ENCODE measurements at places on chromosomes 16 and 17.

DNA sequence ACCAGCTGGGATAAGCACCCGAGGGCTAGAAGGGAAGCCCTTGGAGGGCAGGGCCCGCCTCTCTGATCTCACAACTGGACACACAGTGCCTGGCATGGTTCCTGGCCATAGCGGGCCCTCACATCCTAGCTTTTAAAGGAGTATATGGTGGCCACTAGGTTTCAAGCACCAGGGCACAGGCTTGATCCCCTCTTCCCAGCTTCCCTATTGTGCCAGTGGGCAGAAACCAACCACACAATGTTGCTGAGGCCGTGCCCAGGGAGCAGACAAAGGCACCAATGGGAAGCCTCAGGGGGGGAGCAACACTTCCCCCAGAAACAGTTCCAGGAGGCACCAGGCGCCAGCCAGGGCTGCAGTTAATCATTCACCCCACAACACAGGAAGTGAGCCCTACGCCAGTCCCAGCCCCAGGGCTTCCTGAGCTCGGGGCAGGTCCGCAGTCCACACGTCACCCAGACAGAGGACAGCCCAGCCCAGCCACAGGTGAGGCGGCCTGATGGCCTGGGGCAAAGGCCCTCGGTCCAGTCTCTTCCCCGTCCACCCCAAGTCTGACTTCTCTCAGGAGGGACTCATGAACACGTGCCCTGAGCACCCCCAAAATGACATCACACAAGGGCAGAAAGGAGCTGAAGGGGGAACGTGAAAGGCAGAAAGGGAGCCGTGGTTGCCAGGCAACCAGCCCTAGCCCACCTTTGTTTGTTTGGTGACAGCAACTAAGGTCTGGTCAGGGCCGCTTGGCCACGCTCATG is 12.8 kb downstream of the SMIM5 start:
- no peak for DNase-seq

GRCh38 chr16:7185689-7186088 is 147.0 kb upstream of the RBFOX1 start:
- no peak for DNase-seq

DNA sequence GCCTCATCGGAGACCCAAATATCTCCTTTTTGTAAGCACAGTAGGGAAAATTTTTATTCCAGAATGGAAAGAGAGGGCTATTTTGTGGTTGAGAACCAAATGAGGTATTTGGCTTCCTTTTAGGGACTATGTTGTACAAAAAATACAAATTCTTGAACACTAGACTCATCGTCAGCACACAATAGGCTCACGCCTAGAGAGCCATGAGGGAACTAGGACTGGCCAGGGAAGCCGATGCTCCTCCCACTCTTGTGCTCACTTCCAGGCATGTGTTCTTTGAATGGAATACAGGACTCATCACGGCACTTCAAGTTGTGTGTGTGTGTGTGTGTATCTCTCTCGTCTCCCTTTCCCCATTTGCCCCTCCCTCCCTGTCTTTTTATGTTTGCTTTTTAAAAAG is 17.8 kb upstream of the BLMH start:
- no peak for DNase-seq

DNA sequence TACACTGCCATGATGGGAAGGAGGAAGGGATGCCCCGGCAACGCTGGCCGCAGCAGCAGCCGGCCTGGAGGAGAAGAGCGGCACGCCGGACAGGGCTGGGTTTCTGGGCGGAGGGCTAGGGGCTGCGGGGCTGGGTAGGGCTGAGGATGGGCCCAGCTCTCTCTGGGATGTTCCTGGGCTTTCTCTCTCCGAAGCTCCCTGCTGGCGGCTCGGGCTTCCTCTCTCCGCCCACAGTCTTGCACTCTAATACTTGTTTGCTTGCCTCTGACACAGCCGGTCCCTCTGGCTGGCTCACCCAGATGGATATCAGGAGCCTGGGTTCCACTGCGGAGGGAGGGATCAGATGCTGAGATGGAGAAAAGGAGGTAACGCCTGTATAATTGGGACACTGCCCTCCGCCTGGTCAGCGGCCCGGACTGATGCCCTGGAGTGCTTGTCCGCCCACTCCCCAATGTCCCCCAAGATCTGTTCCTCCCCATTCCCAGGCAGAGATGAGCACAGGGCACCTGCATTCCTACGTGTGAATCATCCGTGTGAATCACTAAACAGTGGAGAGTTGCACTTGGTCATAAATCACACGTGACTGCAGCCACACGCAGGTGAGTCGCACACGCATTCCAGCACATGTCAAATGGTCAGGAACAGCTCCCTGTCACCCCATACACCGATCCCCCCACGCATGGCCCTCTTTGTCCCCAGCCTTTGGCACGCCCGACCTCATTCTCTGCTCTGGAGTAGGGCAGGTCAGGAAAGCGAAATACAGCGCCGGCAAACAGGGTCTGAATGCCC is at the start of gene ALOXE3:
Gene ALOXE3 (minus strand): TSS at position 535 of the 789 bp plus-strand sequence. CDS start 524 bp downstream, at position 11.
- no peak for DNase-seq

DNA sequence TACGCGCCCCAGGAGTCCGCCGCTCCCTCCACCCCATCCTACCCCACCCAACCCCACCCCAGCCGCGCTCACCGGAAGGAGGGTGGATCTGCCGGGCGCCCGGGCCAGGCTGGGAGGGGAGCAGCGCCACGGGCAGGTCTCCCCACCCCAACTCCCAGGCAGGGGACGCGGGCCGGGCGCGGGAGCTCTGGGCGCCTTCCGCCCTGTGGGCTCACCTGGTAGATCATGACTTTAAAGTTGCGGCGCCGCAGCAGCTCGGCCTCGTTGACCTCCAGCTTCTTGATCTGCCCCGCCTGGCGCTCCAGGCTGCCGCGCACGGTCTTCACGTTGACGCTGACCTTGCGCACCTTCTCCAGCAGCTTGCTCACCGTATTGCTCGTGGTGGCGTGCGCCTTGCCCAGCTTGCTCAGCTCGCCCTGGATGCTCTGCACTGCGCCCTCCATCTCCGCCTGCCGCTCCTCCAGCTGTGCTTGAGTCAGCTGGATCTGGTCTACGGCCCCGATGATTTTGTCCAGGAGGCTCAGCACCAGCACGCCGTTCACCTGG is 571 bp downstream of the CAVIN1 start:
- DNase-seq = no peak

- no peak for DNase-seq
Observed at GRCh38 chr16:31022544-31023251, 10.7 kb upstream of the STX4 start.

DNA sequence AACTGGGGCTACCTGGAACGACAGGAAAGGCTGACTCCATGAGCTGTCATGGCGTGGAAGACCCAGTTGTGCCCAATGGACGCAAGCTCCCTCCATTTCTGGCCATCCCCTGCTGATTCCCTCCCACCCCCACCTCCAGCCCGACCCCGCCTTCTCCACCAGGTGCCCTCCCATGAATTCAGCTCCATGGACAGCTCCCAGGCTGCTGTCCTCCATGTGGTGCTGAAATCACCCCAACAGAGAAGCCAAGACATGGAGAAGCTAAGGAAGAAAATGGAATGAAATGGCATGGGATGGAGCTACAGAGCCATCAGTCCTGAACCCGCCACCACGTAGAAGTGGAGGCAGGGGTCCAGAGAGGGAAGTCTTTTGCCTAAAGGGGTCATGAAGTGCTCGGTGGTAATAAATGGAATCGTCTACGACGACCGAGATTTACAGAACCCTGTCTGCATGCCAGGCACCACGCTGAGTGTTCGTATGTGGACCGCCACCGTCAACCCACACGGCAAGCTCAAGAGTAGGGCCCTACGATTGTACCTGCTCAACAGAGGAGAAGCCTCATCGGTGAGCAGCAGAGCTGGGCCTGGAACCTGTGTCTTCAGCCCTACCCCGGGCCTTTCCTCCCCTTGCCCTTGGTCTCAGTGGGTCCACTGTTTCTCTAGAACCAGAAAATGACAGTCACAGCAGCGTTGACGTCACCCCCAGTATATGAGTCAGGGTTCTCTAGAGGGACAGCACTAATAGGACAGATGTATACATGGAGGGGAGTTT is 9.3 kb upstream of the ZC3H18 start:
- no peak for DNase-seq

DNA sequence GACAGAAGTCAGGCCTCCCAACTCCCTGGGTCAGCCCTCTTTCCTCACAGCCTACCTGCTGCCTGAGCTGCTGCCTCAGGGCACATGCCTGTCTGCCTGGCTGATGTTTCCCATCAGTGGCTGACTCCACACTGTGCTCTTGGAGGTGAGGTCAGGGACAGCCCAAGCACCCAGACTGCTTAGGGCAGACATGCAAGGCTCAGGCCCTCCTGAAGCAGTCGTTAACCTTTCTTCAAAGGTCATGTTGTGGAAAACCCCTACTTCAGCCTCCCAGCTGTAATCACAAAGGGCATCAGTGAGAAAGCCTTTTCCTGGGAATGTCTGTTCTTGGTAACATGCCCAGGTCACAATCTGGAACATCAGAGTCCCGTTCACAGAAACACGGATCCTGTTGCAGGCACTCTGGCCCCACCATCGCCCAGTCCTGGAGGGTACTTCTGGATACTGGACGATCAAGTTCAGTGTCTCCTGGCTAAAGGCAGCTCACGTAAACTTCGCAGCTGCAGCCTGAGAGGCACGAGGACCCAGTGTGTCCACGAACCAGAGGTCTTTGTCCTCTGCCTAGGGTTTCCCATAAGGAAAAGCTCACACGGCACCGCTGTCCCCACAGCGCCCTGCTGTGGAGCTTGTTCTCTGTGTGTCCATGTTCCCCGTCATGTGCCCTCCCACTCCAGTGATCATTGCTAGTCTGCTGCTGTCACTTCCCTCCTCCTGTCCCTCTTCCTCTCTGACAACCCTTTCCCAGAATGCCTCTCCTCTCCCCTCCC is 54.9 kb downstream of the GNAO1 start:
- DNase-seq = no peak

DNA sequence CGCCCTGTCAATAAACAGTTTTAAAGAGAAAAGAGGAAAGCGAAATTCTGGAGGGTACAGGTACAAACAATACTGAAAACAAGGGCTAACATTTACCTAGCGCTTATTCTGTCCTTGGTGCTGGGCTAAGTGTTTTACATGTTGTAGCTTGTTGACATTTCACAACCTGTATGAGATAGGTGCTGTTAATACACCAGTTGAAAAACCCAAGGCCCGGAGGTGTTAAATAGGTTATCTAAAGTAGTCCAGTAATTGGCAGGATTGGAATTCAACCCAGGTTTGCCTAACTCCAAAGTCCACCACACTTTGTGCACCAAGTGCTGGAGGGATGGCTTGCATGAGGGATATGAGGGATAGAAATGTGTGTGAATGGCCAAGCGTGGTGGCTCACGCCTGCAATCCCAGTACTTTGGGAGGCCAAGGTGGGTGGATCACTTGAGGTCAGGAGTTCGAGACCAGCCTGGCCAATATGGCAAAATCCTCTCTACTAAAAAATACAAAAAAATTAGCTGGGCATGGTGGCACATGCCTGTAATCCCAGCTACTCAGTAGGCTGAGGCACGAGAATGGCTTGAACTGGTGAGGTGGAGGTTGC is 2.9 kb downstream of the ATP6V0D1 start:
- no peak for DNase-seq

- no peak for DNase-seq
Observed at GRCh38 chr17:57404073-57404472, 147.8 kb downstream of the MSI2 start.

DNA sequence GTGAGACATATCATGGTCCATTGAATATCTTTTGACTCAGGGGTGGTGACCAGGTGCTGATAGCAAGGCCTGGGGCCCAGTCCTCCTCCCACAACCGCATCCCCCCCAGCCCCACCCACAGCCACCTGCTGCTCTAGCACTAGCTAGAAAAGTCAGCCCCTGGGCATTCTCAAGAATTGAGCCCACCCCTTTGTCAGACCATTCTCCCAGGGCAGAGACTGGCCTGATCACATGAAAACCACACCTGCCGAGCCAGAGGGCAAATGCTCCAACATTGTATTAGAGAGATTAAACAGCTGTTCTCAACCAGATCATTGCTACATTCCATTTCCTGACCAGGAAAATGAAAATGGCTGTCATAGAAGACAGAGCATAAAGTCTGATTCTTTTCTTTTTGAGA is 62.4 kb downstream of the RAB11FIP4 start:
- no peak for DNase-seq

DNA sequence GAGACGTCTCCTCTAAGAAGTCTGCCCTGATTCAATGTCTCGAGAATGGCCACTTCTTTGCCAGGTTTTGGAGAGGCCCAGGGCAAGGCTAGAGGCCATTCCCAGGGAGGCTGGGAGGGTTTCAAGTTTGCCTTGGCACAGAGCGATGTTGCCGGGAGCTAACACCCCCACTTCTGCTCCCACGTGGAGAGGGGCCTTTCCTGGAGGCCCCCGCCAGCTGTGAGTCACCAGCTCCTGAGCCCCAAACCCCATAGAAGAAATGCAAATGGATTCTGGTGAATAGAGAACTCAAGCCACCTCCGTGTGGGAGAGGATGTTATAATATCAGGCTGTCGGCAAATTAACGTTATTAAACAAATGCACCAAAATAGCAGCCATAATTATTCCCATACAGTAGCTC is 62.2 kb downstream of the CACNG5 start:
- DNase-seq = no peak

GRCh38 chr17:58309918-58310259 is 18.7 kb downstream of the TSPOAP1 start:
- DNase-seq = no peak

GRCh38 chr17:69477204-69477902 is 62.9 kb downstream of the MAP2K6 start:
- no peak for DNase-seq

DNA sequence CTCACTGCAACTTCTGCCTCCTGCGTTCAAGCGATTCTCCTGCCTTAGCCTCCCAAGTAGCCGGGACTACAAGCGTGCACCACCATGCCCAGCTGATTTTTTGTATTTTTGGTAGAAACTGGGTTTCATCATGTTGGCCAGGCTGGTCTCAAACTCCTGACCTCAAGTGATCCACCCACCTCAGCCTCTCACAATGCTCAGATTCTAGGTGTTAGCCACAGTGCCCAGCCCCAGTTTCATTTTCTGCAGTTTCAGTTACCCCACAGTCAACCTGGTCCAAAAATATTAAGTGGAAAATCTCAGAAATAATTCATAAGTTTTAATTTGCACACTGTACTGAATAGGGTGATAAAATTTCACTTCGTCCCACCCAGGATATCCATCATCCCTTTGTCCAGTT is 28.7 kb downstream of the KNOP1 start:
- no peak for DNase-seq

GRCh38 chr16:30030011-30030685 is 923 bp downstream of the TLCD3B start:
- DNase-seq = no peak

- no peak for DNase-seq
Observed at GRCh38 chr17:61579961-61580360, 11.1 kb downstream of the NACA2 start.

GRCh38 chr16:31010585-31011325 is at the start of gene STX1B:
TSS of gene STX1B (minus strand) at chr16:31010638. CDS start at chr16:31010396, 242 bp downstream.
- no peak for DNase-seq
